Activated gamma-delta T cell (primary cell): ENCODE measurements at places on chromosomes 6 and 20.

- DNase-seq, result no peak
Measured at GRCh38 chr6:55524441-55524840, 54.6 kb downstream of the HMGCLL1 start.

GRCh38 chr6:42028234-42029061 lies 21.9 kb upstream of the TAF8 start:
- DNase-seq, result no peak

- DNase-seq, result no peak
Measured at GRCh38 chr20:3461211-3461771, 9.5 kb upstream of the ATRN start.

DNA sequence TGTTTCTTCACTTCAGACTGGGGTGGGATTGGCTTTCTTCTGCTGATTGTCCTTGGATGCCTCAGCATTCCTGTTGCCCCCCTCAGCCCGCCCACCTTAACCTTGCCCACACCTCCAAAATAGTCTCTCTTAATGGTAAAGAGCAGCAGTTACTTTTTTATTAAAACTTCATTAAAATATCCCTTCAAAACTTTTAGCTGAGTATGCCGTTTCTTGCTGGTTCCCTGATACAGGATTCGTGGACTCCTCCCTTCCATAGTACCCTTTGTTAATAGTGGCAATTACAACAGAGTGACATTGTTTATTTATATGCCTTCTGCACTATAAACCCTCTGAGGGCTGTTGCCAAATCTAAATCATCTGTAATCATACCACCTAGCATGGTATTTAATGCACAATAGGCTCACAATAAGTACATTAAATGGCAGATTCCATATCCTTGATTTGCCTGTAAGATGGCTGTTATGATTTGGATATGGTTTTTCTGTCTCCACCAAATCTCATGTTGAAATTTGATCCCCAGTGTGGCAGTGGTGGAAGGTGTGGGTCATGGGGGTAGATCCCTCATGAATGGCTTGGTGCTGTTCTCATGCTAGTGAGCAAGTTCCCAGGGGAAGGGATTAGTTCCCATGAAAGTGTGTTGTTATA lies 3.5 kb upstream of the MOCS1 start:
- no peak for DNase-seq

DNA sequence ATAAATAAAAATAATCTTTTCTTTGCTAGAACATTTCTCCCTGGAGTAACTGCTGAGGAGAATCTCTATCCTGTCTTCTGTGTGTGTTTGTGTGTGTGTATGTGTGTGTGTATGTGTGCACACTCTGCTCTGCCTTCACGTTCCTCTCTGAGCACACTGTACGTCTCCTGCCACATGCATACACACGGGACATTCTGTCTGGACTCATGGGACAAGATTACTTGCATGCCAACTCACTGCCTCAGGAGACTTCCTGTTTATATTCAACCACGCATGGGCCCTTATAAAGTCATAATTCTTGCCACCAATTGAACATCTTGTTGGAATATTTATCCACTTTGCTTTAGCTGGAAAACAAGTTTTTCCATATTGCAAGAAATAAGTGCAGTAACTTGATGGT lies 930.6 kb downstream of the KIF16B start:
- DNase-seq, result no peak

DNA sequence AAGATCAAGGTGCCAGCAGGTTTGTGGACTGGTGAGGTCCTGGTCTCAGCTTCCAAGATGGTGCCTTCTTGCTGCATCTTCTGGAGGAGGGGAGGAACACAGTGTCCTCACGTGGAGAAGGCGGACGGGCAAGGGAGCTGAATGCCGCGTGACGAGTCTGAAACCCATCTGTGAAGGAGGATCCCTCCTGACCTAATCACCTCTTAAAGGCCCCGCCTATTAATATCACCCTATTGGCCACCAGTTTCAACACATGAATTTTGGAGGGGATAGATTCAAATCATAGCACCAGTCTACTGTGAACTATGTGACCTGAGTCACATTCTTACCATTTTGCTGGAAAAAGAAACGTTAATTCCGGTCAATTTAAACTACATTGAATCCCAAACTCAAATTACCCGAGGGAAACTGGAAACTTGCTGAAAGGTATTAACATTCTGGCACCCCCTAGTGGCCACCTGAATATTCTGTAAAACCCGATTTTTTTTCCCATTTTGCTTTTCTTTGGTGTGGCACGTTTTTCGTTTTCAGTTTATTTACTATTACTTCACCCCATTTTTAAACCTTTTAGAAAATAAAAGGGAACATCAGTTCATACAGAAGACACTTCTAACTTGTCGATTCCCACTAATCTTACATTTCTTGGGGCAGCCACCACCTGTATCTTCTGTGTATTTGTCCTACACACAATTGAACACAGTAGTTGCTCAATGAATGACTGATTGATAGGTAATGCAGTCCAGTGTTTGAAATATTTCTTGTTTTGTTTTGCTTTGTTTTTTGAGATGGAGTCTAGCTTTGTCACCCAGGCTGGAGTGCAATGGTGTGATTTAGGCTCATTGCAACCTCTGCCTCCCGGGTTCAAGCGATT lies 17.9 kb upstream of the CCDC170 start:
- DNase-seq, result no peak
